ENCODE measurements at places on chromosomes 6 and 20.

GRCh38 chr6:139712830-139713229 lies 338.4 kb upstream of the CITED2 start:
- DNase-seq: no peak

DNA sequence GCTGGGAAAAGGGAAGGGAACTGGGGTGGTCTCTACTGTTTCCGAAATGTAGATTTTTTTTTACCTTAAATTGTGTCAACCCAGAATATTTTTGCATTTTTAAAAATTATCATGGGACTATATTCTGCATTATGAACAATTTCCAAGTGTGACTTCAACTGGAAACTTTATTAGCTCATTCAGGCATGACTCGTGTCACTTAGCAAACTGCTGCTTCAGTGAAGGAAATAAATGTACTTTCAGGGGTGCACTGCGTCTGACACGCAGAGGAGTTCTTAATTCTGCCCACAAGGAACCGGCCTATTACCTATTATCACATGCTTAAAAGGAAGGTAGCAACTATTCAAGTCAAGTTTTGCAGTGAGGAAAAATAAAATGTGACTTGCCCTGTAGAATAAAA lies 291.3 kb upstream of the PRDM1 start:
- DNase-seq: no peak

GRCh38 chr20:11429168-11429567 lies 488.5 kb upstream of the BTBD3 start:
- no peak for DNase-seq

DNA sequence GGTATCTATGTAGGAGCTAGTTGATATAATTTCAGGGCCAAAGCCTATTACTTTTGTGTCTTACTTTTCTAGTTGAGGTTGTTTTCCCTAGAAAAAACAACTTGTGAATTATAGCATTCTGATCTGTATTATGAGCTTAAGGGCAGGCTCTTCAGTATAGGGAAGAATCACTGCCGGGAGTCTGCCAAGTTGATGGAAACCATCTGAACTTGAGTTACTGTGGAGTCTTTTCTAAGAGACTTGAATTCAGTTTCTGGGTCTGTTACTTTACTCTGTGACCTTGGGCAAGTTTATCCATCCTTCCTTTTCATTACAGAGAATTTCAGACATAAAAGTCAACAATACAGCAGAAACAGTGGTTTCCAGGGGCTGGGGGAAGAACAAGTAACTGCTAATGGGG lies 2.1 kb upstream of the CASS4 start:
- DNase-seq: no peak

All from MM.1S (cell line).